ENCODE measurements at places on chromosomes 13 and 19.

GRCh38 chr13:41820581-41821237, 140.2 kb downstream of the VWA8 start:
- no peak for DNase-seq

DNA sequence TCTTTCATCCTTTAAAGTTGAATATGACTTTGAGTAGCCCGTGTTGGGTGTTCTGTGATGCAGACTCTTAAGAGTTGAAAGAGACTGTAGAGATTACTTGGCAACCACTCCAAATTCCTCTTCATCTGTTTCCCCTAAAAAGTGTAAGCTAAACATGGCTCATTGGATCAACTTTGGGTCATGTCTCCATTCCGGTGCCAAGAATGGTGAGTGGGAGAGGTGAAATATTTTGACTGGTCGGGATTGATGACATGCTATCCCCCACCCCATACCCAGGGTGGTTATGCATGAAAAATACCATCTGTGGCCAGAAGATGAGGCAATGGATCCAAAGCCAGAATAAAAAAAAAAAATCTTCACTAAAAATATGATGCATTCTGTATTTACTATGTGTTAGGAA, 281.3 kb upstream of the SOX21 start:
- no peak for DNase-seq

DNA sequence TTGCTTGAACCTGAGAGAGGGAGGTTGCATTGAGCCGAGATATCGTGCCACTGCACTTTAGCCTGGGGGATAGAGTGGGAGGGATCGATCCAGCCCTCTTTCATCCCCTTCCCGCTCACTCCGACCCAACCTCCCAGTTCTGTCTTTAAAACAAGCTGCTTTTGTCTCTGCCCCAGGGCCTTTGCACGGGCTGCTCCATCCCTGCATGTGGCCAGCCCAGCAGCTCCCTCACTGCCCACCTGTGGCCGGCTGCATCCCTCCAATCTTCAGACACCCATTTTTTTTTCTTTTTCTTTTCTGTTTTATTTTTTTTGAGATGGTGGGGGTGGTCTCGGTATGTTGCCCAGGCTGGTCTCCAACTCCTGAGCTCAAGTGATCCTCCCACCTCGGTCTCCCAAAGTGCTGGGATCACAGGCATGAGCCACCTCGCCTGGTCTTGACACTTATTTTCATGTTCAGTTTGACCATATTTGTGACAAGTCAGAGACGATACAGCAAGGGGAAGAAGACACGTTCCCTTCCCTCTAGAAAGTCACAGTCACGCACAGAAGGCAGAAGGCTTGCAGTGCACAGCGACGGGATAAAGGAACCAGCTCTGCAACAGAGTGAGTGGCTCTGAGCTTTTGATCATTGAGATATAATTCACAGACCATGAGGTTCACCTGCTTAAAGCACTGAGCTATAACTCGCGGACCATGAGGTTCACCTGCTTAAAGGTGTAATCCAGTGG, 31.8 kb downstream of the EFNA2 start:
- no peak for DNase-seq

GRCh38 chr13:26601669-26602068, 44.2 kb downstream of the WASF3 start:
- no peak for DNase-seq

DNA sequence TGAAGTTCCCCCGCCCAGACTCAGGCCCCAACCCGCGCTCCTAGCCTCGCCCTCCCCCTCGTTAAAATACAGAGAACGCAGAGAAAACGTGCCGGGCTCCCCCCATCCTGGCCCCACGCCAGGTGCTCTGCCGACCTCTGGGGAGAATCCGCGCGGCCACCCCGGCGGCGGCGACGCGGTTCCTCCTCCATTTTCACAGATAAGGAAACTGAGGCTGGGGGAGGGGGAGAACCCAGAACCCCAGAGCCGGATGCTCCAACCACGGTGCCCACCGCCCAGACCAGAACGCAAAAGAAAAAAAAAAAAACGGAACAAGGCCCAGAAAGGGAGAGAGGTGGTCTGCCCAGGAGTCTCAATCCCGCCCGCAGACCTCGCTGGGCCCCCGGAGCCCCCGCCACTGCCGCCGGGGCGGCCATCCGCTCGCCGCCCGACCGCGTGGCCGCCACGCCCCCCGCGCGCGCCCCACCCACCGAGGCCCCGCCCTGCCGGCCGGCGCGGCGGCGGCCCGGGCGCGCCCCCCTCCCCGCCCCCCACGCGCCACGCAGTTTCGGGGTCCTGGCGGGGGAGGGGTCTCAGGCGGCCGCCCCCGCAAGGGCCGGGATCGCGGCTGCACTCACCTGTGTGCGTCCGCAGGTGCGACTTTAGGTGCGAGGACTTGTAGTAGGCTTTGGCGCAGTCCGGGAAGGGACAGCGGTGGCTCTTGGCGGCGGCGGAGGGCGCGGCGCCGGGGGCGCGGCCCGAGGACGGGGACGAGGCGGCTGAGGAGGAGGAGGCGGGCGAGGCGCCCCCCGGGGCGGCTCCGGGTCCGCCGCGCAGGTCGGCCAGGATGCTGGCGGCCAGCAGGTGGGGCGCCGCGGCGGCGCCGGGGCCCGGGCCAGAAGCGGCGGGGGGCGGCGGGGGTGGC, 703 bp downstream of the KLF16 start:
- peak; percentile 59 for DNase-seq

DNA sequence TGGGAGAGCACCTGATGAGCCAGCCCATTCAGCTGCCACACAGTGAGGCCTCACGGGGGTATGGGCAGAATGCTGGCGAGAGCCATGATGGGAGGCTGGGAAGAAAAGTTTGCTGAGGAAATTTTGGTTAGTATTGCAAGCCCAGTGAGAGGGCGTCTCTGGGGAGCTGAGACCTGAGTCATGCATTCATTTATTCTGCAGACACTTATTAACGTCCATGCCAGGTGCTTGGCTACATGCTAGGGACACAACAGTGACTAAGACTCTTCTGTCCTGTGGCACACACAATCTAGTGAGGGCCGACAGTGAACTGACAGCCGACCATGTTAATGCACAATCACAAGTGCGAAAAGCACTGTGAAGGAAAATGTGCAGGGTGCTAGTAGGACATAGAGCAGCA, 27.2 kb downstream of the WDR62 start:
- no peak for DNase-seq

- peak; percentile 67 for DNase-seq
Measured at GRCh38 chr19:34999498-35000337, at the start of gene GRAMD1A. Gene GRAMD1A, plus strand, starts transcription at chr19:35000323. Its CDS starts 156 bp downstream, at chr19:35000479.

DNA sequence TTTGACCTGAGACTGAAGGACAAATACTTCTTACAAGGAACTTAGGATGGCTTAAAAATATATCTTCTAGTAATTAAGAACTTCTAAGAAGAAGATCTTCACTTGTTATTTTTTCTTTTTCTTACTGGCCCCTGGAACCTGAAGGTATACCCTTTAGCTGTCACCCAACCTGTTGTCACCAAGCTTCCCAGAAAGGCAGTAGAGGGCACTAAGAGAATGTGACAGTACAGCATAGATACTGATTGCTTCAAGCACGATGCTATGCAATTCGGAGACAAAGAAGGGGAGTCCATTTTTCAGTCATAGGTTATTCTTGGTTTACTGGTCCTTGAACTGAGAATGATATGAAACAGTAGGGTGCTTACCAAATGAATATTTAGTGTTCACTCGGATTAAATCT, 208.3 kb upstream of the PCDH9 start:
- no peak for DNase-seq

All from activated CD4-positive, alpha-beta T cell treated with anti-CD3 and anti-CD28 coated beads, Interleukin-2, amount 50 U/mL, for 1 hour (primary cell).